ENCODE measurements at places on chromosomes 12 and 14.

DNA sequence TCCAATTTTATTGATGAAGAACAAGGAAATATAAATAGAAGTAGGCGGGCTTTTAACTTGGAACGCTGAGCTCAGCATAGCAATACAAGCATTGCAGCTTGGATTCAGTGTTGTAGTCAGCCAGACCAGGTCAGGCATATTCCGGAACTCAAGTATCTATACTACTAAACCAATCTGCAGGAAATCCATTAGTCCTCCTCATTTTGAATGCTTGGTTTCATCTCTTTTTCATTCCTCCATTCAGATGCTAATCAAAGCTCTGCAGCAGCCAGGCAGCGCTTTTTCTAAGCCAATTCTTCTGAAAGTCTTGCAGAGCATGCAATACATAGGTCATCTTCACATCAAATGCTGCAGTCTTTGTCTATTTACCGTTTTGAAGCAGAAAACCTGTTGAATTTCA, 49.0 kb downstream of the KIF21A start:
- no peak for DNase-seq

DNA sequence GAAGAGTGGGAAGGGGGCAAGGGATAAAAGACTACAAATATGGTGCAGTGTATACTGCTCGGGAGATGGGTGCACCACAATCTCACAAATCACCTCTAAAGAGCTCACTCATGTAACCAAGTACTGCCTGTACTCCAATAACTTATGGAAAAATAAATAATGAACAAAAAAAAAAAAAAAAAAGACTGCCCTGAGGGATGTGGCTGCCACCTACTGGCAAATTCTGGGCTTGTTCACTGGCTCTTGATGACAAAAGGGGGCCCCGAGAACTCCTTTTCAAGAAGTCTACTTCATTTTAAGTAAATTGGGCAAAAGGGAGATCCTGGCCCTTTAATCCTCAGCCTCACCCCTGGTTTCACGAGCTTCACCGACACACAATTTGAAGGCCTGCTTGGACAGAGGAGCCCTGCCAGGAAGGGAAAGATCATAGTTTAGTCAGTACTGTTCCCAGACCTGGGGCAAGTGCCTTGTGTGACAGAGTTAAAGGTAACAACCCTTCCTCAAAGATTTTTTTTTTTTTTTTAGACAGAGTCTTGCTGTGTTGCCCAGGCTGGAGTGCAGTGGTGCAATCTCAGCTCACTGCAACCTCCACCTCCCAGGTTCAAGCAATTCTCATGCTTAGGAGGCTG, 26.1 kb upstream of the STAC3 start:
- DNase-seq, result no peak

GRCh38 chr14:67644428-67644827, 24.7 kb downstream of the ARG2 start:
- no peak for DNase-seq

DNA sequence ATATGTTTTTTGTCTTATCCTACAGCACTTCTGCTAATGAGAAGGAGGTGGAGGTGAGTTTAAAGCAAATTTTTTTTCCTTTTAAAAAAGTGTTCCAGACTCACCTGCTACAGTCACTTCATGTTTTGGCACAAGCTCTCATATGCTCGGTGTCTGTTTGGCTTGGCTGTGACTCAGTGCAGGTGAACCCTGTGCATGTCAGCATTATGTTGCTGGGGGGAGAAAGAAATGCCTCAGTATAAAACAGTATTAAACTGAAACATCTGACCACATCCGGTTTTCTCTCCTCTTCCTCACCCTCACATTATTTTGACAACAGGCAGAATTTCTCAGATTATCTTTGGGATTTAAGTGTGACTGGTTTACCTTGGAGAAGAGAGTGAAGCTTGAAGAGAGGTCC, 105.2 kb downstream of the DNAI7 start:
- DNase-seq, result no peak

- no peak for DNase-seq
Observed at GRCh38 chr14:29102996-29103395, 336.4 kb downstream of the FOXG1 start.

DNA sequence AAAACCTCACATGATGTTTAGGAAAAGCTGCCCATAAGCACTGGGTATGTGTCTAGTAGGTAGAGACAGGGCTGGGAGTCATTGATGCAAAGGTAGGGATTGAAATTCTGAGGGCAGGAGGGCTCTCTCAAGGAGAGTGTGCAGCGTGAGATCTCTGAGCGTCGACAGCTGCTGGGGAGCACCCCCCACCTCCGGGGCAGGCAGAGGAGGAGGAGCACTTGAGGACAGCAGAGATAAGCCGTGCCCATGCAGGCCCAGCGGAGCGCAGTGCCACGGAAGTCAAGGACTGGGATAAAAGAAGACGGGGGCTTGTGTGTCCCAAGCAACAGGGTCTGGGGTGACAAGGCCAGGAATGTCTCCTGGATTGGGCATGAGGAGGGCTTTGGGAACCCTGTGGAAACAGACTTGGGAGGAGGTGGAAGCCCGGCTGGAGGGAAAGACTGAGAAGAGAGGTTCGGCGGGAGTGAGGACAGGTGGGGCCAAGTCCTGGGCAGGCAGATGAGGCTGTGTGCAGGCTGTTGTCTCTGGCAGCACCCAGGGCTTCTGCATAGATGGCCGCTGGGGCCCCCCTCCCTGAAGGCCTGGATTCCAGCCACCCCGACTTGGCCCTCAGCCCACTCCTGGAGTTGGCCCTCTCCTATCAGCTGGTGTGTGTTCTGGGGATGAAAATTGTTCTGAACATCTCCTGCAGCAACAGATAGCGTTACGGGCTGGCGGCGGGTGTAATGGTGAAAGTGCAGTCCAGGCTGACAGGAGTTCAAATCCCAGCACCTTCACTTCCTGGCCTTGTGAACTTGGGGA, 1.9 kb downstream of the CACNA2D4 start:
- DNase-seq, result peak; percentile 41

- DNase-seq, result no peak
Observed at GRCh38 chr12:10853776-10854175, 4.5 kb upstream of the PRR4 start.

DNA sequence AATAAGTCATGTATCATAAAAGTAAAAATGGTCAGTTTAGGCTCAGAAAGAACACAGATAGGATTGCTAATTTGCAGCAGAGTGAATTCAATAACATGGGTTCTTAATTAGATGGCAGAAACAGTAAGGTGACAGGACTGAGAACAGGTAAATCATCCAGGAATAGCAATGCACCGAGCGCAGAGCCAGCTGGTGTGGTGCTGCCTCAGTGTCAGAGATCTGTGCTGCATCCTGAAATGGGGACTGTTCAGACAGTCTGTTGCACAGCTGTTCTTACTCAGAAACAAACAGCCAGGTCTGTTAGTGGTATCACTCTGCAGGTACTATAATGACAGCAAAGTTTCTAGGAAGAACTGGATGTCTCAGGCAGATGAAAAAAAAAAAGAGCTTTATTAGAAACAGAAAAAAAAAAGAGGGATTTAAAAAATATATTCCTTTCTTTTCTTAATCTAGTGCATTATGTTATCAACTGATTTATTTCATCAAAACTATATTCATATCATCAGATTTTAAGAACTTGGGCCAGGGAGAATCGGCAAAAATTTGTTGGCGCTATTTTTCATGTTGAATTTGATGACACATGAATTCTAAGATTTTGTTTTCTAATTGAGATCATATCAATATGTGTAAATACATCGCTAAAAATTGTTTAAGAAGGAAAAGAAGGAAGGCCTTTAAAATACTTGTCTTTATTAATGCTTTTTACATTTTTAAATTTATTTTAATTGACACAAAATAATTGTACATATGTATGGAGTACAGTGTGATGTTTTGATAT, 501.8 kb downstream of the PRKD1 start:
- DNase-seq, result no peak

DNA sequence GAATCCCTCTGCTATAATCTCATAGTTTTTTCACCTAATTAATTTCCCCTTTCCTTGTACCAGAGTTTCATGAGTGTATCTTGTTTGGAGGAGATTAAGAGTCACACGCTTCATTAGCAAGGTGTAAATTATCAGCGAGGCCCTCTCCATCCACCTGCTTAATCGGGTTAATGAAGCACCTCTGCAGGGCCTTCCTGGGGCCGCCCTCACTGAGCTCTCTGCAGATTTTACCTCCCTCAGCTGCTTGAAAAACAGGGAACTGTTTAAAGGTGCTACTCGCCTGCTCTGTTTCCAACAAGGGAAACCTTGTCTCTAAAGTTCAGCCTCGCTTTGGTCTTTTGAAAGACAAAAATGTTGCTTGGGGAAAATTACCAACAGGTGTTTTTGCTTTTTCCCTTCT, 35.8 kb downstream of the OTX2 start:
- no peak for DNase-seq

GRCh38 chr14:20341646-20342045, 1.8 kb upstream of the PARP2 start:
- no peak for DNase-seq

- DNase-seq, result peak; percentile 83
Observed at GRCh38 chr14:97978341-97978740, 1181.2 kb downstream of the VRK1 start.

DNA sequence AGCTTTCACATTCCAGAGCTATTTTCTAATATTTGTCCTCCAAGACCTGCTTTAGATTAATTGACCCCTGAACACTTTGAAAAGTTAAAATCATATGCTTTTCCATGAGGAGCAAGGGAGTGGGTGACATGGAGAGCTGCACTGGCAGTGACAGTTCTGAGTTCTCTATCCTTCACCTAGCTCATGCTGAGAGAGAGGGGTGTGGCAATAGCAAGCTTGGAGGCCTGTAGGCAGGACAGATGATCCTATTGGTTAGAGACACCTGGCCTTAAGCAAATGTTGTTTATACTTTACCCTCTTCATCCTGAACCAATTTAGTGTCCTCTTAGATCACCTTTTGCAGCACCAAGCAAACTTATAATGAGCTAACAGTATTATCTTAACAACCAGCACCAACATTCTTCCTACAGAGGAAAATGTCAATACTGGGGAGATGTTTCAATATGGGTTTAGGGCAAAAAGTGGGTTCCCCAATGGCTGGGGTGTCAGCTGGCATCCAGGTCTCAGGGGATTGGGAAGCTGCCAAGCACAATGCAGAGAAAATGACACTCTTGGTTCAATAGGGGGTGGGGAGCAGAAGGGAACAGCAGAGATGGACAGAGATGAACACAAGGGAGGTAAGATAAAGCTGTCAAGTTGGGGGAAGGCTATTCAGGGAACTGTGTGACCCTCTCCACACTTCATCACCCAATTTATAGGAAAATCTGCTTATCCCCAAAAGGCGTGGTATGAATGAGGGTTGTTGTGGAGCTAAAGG, 37.0 kb upstream of the PPM1H start:
- no peak for DNase-seq

- peak; percentile 12 for DNase-seq
Observed at GRCh38 chr12:46523863-46524770, 151.5 kb upstream of the SLC38A2 start.

DNA sequence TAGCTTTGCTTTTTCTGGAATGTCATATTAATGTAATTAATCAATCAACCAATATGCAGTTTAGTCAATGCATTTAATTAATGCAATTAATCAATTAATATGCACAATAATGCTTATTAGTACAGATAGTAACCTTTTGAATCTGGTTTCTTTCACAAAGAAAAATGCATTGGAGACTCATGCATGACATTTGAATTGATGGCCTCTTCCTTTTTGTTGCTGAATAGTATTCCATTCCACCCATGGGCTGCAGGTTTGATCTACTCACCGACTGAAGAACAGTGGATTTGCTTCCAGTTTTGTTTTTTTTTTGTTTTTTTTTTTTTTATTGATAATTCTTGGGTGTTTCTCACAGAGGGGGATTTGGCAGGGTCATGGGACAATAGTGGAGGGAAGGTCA, 13.1 kb upstream of the GPR132 start:
- DNase-seq, result no peak

DNA sequence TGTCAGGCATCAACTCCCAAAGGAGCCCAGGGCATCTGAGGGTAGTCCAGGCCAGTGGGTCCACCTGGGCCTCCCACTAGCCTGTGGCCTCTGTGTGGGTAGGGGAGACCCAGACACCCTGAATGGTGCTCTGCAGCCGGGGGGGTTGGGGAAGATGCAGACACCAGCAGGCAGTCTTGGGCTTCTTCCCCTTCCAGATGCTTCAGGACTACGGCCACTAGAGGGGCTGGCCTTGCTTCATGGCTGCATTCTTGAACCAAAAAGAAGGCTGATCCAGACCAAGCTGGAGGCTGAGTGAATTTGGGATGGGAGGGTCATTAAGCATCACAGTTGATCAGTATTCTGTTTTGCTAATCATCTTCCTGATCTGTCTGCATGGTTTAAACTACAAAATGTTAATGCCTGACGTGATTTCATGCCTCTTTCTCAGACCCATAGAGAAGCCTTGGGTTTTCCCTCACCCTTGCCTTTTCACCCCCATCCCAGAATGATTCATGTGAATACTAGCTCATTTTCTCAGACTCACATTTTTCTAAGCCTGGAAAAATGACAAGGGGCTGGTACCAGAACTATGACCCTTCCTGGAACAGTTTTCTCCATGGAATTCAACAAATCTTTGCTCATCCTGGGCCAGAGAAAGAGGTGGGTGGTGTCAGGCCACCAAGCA, 134.2 kb downstream of the NTF3 start:
- DNase-seq, result no peak

- no peak for DNase-seq
Observed at GRCh38 chr14:82251494-82251893, 717.8 kb upstream of the SEL1L start.

DNA sequence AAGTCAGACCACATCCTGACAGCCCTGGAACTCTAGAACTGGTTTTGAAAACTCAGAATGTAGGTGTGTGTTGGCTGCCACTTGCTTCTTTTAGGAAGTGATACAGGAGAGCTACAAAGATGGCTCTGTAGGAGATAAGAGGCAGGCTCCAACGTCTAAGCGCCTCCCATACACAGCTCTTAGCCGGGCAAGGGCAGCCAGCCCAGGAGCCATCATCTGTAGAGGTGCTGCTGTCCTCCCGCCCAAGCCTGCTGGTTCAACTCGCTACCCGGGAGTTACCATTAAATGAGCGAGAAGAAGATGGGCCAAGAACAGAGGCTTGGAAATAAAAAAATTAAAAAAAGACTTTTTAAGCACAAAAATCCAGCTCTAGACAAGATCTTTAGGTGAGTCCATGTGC, 61.2 kb upstream of the DIO3 start:
- no peak for DNase-seq

DNA sequence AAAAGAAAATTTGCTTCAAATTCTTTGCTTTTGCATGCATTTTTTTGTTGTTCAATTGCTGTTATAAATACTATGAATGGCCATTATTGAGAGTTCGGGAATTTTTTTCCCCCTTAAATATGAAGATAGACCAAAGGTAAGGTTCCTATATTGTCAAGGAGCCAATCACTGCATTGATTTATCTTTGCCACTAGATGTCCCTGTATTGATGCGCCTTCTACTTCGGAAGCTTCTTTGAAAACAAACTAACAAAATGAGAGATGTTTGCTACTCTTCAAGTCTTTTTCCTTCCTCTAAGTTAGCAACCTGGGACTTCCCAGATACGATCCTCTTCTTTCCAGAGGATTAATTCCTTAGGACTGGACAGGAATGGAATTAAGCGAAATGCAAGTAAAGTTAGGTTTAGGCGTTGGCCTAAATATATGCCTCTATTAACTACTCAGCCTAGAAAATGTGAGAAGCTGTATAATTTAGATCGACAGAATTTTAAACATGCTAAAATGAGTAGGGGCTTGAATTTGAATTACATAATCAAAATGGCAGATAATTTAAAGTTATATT, 318.1 kb downstream of the AEBP2 start:
- DNase-seq, result no peak

All from stimulated activated effector memory CD8-positive, alpha-beta T cell treated with anti-CD3 and anti-CD28 coated beads, Interleukin-12 subunit alpha, Interleukin-12 subunit beta, amount 100 ng/mL, for 72 hours (primary cell).